ENCODE measurements at places on chromosomes 12 and 14.

DNA sequence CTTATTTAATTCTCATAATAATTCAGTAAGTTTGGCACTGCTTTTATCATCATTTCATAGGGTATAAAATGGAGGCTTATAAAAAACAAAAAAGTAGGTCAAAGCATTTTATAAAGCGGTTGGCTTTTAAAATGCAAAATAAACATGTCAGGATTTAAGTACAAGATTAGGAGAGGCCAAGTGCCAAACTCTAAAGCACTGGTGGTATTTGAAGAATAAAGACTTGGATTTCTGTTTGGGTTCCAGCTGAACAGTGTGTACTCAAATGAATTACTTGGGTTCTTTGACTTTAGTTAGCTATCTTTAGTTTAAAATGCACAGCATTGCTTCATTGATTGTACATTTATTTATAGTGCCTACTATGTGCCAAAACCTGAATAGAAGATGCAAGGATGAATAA is 966.6 kb upstream of the SEL1L start:
- DNase-seq: no peak

- no peak for DNase-seq
Measured at GRCh38 chr12:115646210-115646609, 631.3 kb downstream of the MED13L start.

- no peak for DNase-seq
Measured at GRCh38 chr14:101000711-101001250, 97.3 kb upstream of the RTL1 start.

GRCh38 chr12:4483885-4484823 is 38.5 kb upstream of the FGF6 start:
- DNase-seq: no peak

GRCh38 chr12:79933532-79934264 is 1.2 kb downstream of the PPP1R12A start:
- peak; percentile 13 for DNase-seq

GRCh38 chr14:21251215-21251614 is 18.0 kb downstream of the HNRNPC start:
- DNase-seq: no peak

DNA sequence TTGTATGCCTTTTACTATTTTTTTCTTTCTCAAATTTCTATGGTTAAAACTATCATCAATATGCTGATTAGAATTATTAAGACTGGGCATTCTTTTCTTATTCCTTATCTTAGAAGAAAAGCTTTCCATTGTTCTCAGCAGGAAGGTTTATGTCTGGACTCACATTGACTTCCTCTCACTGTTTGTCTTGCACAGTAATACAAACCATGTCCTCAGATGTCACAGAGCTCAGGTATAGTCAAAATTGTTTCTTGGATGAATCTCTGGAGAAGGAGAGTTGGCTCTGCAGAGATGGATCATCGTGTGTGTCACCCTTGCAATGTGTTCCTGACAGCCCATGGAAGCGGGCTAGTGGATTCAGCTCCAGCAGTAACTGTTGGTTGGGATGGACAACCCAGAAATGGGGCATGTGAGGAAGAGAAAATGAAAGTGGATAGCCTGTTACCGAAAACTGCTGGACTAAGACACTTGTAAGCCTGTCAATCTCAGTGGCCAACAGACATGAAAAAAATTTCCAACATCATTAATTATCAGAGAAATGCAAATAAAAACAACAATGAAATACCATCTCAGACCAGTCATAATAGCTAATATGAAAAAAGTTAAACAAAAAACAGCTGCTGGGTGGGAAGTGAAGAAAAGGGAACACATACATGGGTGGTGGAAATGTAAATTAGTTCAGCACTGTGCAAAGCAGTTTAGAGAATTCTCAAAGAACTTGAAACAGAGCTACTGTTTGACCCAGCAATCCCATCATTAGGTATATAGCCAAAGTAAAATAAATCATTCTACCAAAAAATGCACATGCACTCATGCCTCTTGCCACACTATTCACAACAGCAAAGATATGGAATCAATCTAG is 967.8 kb downstream of the TMEM121 start:
- no peak for DNase-seq

DNA sequence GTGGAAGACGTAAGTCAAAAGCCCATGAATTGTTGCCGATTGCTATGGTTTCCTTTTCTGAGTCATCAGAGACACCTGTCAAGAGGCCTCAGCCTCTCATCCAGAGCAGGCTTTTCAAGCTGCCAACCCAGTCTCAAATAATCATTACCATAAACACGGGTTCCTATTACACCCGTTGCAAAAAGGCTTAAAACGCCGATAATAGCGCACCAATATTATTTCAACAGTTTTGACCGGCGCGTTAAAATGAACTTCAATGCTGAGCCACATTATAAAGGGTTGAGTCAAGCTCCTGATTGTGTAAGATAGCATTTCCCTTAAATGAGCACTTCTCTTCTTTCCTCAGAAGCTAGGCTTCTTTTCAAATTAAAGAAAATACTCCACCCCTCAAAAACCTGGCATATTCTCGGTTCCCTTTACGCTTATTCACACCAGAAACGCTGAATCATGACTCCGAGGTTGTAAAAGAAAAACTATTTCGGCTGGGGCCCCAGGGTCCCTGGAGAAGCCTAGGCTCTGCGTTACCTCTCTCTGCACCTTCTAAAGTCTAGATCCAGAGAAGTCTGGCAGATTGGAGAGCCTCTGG is 1.4 kb downstream of the TMTC1 start:
- DNase-seq: no peak

DNA sequence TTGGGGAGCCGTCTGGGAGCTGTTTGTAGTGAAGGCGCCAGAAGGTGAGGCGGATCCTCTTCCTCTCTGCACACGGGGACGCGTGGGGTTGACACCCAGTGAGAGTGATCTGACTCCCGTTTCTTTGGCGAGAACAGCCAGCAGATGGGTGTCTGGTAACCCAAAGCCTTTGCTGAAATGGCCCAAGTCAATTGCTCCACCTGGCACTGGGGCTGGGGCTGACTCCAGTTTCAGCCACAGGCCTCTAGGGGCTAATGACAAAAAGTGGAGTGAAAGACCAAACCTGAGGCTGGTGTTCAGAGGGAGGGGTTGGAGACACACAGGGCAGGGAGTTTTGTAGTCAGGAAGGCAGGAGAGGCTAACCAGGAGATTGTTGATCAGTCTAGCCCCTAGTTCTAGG is 87.0 kb downstream of the FRMD6 start:
- DNase-seq: no peak

DNA sequence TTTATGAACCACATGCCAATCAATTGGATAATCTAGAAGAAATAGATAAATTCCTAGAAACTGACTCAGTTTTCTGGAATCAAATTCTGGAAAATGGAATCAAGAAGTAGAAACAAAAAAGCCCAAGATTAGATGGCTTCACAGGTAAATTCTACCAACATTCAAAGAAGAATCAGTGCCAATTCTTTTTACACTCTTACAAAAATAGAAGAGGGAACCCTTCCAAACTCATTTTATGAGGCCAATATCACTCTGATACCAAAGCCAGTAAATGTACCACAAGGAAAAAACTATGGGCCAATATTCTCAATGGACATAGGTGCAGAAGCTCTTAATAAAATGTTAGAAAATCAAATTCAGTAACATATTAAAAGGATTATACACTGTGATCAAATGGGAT is 35.7 kb upstream of the MYRFL start:
- no peak for DNase-seq

GRCh38 chr14:31229638-31230572 is 22.3 kb upstream of the HECTD1 start:
- DNase-seq: peak; percentile 98

DNA sequence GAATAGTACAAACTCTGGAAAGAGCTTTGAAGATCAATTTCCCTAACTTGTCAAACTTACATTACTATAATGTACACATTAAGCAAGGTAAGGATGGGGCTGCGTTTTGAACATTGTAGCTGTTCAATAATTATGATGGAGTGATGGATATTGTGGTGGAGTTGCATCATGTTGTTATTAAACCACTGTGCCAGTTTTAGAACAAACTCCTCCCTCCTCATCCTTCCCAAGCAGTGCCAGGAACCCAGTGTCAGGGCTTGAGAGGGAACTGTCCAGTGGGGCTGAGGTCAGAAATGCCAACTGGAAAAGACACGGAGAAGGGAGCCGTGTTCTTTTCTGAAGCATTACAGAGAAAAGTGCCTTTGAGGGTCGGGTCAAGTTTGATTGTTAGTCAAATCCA is 31.9 kb upstream of the PAPOLA start:
- DNase-seq: no peak

- no peak for DNase-seq
Measured at GRCh38 chr12:21987755-21988154, 46.5 kb upstream of the ABCC9 start.

DNA sequence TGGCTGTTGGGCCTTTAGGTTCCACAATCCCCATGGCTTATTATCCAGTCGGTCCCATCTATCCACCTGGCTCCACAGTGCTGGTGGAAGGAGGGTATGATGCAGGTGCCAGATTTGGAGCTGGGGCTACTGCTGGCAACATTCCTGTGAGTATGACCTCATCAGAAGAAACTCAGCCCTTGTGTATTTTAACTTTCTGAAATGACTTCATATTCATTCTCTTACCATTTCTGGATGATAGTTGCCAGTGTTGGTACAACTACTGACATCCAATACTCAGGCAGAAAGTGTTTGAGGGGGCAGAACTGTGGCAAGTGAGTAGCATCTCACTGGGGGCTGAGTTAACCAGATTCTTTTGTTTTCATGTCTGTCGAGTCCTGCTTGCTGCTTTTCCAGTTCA is 2.3 kb downstream of the DAZAP2 start:
- no peak for DNase-seq

- DNase-seq: no peak
Measured at GRCh38 chr12:56154246-56154771, 1.9 kb downstream of the MYL6B start.

DNA sequence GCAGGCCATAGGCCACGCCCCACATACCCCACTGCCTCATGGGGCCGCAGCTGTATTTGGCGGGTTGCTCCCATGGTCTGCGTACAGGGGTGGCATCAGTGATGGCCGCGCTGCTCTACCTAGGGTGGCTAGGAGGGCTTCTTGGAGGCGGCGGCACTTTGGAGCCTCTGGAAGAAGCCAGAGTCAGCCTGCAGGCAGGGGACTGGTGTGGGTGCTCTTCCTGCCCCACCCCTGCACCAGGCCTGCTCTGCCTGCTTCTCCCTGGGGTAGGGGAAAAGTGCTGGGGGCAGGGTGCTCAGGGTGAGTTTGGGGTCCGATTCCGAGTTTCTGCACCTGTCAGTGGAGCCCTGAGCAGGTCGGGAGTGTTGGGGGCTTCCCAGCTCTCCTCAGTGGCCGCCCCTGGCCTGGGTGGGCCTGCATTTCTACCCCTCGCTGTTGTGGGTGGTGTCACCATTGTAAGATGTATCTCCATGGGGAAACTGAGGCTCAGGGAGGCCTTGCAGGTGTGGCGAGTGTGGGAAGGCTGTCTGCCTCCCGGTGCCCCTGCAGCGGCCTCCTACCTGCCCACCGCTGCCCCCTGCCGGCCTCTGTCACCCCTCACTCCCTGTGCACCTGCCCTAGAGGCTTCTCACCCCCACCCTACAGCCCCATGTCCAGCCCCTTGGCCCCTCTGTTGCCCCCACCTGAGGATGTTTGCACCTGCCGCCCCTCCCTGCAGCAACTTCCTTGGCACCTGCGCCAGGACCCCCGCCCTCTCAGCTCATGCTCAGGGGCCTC is 5.5 kb downstream of the CEP170B start:
- DNase-seq: no peak

DNA sequence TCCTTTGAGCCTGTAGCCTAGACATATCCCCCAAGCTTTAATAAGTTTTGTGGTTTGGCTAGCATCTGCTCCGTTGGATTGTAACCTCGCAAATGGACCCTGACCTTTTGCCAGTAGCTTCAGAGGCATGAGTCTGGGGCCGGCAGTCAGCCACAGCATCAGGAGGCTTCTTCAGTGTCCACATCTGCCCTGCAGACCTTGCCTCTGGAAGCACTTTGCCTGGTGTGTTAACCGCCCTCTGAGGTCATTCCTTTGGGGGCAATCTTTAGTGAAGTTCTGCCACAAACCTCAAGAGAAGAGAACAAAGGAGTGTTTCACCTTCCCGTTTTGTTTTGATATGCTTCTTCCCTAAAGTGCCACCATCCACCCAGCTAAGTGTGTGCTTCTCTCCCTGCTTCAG is 71.4 kb downstream of the GNS start:
- DNase-seq: no peak

GRCh38 chr14:49999146-49999761 is 106.4 kb downstream of the ARF6 start:
- peak; percentile 82 for DNase-seq

DNA sequence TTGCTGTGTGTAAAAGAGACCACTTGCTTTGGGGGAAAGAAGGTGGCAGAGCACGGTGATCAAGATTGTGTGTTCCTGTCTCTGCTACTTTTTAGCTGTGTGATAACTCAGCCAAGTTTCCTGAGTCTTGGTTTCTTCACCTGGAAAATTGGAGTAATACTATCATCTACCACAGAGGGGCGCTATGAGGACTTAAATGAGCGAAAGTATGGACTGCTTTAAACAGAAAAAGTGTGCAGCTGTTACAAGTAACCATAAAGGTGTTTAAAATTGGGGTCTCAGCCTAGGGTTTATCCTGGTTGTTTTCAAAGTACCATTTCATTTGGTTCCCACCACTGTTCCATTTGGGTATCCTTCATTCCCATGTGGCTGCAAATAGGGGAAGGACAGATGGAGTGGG is 65.9 kb upstream of the WSCD2 start:
- DNase-seq: peak; percentile 22

- no peak for DNase-seq
Measured at GRCh38 chr12:4375449-4375848, 4.1 kb downstream of the FGF23 start.

GRCh38 chr12:95322326-95322725 is 104.7 kb downstream of the VEZT start:
- no peak for DNase-seq

GRCh38 chr14:63345826-63346225 is 27.1 kb upstream of the GPHB5 start:
- DNase-seq: no peak

DNA sequence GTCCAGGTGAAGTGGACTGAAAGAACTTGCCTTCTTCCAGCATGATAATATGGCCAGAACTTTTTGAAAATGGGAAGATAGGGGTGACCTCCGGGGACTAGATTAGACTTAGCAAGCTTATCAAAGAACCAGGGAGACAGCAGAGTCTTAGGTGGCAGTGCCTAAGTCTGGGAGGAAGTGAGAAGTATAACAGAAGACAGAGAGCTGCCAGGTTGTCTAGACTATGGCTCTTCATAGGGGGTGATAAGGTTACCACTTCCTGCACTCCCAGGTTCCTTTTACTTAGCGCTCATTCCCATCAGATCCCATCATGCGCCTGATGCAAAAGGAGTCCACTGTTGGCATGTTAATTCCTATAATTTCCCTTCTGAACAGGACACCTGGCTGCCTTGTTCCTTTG is 69.9 kb downstream of the PLXNC1 start:
- no peak for DNase-seq

- DNase-seq: no peak
Measured at GRCh38 chr12:42094277-42094676, 50.4 kb downstream of the GXYLT1 start.

Data from AML-193 (cell line).